ENCODE measurements at places on chromosomes 6 and 20.

- no peak for DNase-seq
These were observed 242.2 kb downstream of the CDH26 start for GRCh38 chr20:60200305-60200918.

DNA sequence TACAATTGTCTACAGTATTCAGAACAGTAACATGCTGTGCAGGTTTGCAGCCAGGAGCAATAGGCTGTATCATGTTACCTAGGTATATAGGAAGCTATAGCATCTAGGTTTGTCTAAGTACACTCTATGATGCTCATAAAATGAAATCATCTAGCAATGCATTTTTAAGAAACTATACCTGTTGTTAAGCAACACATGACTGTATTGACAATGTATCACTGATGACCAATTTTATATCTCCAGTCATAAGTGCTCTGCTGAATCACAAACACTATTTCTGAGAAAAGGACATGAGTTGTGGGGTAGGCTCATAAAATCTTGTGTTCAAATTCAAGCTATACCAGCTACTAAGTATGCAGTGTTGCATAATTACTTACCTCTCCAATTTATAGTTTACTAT lies 501.3 kb downstream of the CD109 start:
- no peak for DNase-seq

- DNase-seq = no peak
These were observed 117.8 kb downstream of the RTN4IP1 start for GRCh38 chr6:106511288-106512047.

DNA sequence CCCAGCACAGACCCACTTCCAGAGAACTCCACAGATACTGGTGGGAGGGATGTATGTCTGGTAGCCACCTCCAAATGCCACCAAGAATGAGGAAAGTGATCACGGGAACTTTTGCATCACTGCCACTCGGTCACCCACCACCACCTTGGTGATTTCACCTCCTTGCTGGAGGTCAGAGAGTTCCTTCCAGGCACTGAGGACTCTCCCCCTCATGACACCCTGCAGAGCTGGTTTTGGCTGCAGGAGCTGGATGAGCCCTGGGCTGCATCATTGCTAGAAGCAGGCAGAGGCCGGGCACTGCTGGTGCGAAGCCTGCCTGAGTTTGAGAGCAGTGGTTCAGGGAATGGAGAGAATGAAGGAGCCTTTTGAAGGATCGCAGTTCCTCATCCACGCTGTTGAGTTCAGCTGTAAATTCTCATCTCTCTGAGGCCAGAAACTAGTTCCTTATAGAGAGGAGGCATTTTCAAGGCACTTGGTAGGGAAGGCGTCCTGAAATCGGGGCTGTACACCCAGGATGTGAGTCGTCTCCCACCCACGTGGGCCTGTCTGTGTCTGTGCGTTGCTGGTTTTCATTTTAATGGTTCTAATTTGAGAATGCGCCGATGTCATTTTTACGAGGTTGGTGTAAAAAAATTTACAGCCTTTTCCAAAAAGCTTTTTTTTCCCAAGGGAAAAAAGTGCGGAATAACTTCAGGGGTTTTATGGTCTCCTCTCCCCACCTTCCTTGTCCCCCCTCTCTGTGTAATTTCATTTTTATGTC lies 25.0 kb downstream of the FOXP4 start:
- no peak for DNase-seq

GRCh38 chr6:112432853-112433252 lies 85.7 kb downstream of the RFPL4B start:
- DNase-seq = no peak

DNA sequence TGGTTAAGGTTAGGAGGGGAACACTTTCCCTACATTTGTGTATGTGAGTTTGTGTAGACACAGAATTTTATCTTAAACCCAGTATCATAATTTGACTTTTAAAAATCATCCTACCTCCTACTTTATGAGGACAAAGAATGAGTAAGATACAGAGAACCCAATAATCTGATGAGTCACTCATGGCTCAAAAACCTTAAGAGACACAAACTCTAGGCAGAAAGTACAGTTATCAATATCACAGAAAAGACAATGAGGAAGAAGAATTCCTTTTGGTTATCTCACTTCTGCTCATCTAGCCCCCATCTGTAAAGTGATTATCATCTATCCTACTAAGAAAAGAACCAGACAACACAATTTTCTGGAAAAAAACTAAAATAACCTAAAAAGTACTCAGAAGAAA lies 87.7 kb downstream of the EPB41L2 start:
- no peak for DNase-seq

GRCh38 chr6:7033202-7033601 lies 74.6 kb upstream of the RREB1 start:
- DNase-seq = no peak

DNA sequence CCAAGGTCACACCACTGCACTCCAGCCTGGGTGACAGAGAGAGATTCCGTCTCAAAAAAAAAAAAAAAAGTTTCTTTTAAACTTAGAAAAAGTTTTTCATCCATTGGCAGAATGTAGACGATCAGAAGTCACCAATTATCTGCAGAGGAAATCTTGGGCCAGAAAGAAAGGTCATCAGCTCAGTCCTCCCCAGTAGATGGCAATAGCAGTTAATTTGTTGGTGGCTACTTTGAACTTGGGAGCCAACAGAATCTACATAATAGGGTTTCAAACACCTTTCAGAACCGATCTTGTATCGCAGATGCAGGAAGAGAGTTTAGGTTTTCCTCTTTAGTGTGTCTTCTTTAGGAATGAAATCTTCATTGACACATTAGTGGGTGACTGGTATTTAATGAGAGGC lies 41.7 kb downstream of the LBP start:
- no peak for DNase-seq

DNA sequence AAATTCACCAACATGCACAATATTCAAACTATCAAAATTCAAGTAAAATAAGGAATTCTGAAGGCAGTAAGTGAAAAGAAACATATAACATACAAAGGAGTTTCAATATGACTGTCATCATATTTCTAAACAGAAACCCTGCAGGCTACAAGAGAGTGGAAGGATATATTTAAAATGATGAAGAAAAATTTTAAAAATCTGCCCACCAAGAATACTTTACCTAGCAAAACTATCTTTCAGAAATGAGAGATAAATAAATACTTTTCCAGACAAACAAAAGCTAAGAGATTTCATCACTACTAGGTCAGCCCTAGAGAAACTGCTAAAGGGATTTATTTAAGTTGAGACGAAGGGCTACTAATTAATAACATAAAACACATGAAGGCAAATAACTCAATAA lies 73.8 kb upstream of the MANEA start:
- DNase-seq = no peak

- no peak for DNase-seq
These were observed at the start of gene PLN for GRCh38 chr6:118548136-118548535. Gene PLN (plus strand): TSS chr6:118548296. CDS start chr6:118558922, 10,626 bp downstream.

GRCh38 chr6:26044140-26045064 lies 42.8 kb upstream of the HFE start:
- no peak for DNase-seq

DNA sequence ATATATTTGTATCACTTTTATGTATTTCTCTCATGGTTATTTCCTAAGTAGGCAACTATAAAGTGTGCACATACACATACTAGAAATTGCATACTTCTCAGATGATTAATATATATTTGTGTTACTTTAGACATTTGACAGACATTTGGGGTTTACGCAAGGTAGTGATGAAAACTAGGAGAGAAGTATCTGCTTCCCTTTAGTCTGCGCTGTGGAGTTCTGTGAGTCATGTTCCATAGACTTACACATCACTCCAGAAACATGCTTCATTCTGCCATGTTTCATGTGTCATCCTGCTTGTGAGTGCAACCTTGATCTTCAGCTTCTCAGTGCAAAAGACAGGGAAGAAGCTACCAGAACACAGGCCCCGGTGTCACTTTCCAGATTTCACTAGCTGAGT lies 200.7 kb upstream of the BMP2 start:
- no peak for DNase-seq

- DNase-seq = no peak
These were observed 63.7 kb upstream of the PTPN1 start for GRCh38 chr20:50446351-50447101.

DNA sequence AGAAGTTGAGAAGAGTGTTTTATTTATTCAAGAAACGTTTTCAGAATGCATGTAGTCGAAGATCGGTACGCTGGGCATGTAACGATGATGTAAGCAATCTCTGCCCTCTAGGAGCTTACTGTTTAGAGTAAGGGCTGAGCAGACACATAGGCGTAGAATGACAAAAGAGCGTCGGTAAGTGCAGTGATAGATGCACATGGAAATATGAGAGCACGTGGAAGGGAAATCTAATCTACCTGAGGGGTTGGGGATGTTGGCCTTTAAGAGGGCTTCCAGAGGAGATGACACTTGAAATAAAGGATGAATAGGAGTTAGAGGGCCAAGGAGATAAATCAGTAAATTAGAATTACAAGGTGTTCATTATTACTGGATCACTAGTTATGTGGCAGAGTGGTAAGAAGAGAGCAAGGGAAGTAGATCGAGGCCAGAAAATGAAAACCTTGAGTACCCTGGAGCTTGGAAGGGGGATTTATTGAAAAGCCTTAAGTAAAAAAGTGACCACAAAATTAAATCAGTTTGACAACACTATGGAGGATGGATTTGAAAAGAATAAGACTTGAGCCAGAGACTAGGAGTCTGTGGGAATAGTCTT lies 782 bp downstream of the TRMT11 start:
- DNase-seq = no peak

- DNase-seq = no peak
These were observed 173.2 kb downstream of the TMEM242 start for GRCh38 chr6:157150076-157150475.

DNA sequence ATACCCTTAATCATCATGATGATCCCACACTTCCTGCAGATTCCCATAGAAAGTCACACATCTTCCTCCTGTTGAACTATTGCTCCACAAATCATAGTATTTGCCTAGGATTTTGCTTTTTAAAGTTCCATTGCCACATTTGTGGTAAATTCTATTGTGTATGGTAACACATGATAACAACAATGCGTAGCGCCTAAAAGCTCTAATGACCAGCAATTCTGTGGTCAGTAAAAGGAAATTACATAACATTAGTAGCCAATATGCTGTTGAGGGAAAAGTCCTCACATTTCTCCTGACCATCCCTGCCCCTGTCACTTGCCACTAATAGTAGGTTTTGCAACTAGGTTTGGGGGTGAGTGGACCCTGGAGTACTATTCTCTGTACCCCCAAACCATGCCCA lies 31.8 kb upstream of the PDE7B start:
- no peak for DNase-seq

DNA sequence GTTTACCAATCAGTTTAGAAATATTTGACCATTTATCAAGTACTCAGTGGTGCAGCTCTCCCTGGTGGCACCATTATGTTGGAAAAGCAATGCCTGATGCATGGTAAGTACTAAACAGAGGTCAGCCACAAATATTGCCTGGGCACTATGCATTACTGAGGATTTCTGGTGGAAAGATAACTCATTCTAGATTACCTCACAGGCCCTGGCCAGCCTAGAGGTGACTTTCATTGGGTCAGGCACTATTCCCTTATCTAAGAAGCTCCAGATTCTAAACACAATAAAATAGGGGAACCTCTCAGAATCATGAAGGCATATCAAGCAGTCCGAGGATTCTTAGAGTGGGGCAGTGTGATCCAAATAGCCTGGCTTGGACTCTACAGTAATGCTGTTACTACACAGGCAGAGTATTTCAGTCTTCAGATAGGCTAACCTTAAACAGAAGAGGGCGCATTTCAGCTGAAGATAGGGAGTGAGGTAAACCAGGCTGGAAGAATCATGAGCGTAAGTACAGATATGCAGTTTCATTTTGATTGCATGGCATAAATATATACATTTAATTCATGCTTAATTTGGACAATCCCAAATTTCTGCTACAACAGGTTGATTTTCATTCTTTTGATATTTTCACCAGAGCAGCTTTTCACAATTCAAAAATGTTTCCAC lies 12.1 kb downstream of the LGSN start:
- DNase-seq = no peak

GRCh38 chr20:59864726-59865125 lies 68.7 kb downstream of the SYCP2 start:
- no peak for DNase-seq

DNA sequence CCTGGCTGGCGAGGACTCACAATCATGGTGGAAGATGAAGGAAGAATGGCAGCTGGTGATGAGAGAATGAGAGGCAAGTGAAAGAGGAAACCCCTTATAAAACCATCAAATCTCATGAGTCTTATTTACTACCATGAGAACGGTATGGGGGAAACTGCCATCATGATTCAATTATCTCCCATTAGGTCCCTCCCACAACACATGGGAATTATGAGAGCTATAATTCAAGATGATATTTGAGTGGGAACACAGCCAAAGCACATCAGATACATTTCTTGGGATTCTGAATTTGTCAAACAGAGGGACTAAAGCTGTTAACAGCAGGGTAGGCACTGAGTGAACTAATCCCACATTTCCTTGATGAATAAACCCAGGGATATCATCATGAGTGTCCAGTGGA lies 116.2 kb upstream of the PLCB4 start:
- DNase-seq = peak; percentile 61
